ENCODE measurements at places on chromosomes 12 and 14.

DNA sequence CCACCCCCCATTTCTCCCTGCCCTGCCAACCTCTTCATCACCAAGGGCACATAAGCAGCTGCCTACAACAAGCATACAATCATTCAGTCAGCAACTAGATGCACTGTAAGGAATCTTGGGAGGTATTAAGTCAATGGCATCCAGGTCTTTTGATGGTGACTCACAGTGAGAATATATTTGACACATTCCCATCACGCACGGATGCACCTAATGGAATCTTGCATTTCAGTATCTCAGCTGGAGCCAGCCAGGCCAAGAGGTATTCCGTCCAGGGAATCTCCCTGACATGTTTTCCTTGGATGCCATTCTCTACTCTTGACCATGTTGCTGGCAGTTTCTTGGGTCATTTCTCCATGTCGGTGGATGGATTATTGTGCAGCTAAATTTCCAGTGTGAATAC lies 73.9 kb upstream of the CAPRIN2 start:
- no peak for DNase-seq

DNA sequence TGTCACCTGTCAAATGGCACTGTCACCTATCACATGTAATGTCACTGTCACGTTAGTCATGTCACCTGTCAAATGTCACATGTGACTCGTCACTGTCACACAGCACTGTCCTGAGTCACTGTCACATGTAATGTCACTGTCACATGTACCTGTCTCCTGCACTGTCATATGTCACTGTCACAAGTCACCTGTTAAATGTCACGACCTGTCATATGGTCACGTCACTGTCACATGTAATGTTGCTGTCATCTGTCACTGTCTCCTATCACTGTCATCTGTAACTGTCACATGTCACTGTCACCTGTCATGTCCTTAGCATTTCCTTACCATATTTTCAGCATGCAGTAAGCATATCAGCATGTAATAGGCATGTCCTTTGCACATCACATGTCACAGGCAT lies 27.1 kb upstream of the TESC start:
- no peak for DNase-seq

GRCh38 chr12:111248236-111249017 lies 120.5 kb downstream of the PHETA1 start:
- DNase-seq: no peak

- peak; percentile 44 for DNase-seq
Observed at GRCh38 chr14:35046751-35047536, 872 bp downstream of the FAM177A1 start.

- no peak for DNase-seq
Observed at GRCh38 chr14:104403421-104404220, 175.9 kb upstream of the C14orf180 start.

DNA sequence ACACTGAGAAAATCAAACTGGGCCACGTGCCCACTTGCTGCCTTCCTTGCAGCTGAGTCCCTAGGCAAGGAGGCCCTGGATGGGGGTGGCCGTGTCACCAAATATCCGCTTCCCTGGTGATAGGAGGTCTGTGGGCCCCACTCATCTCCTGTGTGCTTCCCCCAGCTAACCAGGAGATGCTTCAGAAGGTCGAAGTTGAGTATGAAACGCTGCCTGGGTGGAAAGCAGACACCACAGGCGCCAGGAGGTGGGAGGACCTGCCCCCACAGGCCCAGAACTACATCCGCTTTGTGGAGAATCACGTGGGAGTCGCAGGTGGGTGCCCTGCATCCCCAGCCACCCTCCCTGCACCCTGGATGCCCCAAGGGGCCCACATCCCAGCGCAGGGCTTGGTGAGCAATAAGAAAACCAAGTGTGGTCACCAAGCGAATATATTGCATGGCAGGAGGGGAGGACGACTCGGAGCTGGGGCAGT lies 6.8 kb upstream of the SIVA1 start:
- DNase-seq: no peak

GRCh38 chr14:35159742-35160409 lies 37.5 kb downstream of the PRORP start:
- no peak for DNase-seq

- no peak for DNase-seq
Observed at GRCh38 chr12:94404854-94405253, 54.8 kb downstream of the CEP83 start.

GRCh38 chr14:105479431-105480158 lies 5.0 kb downstream of the CRIP2 start:
- DNase-seq: no peak

Data from KG1 (cell line).